Stimulated activated CD4-positive, alpha-beta T cell treated with anti-CD3 and anti-CD28 coated beads, Interleukin-15, amount 100 ng/mL, for 24 hours (primary cell): ENCODE measurements at places on chromosomes 5 and 9.

DNA sequence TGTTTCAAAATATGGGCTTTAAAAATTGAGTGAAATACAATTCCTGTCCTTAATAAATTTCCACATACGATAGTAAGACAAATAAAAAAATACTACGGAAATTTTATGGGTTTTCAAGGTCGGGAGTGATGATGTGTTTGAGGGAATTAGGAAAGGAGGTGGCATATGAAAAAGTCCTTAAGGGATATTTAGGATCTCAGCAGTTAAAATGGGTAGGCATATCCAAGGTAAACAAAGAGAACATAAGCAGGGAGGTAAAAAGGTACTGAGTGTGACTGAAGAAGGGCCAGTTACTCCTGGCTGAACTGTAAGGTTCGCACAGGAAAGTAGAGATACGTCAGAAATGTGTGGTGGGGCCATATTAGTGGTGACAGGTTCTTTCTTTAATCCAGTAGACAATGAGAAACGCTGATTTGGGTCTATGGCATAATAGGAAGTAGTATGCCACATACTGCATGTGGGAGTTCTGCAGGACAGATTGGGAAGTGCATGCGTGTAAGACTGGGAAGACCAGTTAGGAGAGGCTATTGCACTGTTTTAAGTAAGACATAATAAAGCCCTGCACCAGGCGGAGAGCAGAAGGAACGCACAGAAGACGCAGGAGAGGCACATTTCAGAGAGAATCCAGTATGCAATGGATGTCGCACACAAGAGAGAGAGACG, 937 bp upstream of the HMGCR start:
- no peak for DNase-seq

- no peak for DNase-seq
Measured at GRCh38 chr5:129241755-129242154, 147.2 kb downstream of the ISOC1 start.

GRCh38 chr9:95756986-95757385, 118.5 kb upstream of the ERCC6L2 start:
- no peak for DNase-seq

DNA sequence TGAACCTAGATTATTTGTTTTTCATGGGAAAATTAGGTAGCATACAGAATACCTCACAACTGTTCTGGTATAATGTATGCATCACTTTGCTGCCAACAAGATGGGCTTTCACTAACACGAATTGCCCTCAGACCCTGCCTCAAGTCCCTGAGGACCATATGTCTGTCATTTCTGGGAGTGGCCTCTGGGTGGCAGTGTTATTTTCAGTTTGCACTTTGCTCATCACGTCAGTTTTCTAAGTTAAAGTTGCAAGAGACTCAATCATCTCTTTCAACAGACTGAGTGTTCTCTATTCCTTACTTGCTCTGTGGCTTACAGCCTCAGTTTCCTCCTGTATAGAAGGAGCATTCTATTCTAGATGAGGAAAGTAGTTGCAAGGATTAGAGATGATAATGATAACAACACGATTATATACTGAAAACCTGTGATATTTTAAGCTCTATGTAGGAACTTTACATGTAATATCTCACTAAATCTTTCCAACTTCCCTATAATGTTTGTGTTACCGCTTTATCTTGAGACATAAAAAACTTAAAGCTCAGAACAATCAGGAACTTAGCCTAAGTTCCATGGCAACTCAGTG, 55.7 kb downstream of the TSSK1B start:
- peak; percentile 72 for DNase-seq

DNA sequence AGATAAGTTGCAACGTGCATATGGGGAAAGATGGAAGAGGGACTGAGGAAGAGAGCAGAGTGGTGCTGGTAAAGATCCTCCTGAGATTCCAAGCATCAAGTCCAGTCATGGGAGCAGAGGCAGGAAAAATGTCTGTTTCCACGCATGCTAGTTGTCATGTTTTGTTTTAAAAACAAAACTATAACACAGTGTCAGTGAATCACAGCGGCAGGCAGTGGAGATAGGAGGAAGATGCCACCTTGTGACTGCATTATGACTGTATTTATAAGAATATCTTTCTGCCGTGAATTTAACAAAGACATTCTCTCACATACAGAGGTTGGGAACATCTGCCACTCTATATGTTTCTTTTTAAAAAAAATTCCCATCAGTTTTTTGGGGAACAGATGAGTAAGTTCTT, 3.7 kb upstream of the SVEP1 start:
- no peak for DNase-seq

DNA sequence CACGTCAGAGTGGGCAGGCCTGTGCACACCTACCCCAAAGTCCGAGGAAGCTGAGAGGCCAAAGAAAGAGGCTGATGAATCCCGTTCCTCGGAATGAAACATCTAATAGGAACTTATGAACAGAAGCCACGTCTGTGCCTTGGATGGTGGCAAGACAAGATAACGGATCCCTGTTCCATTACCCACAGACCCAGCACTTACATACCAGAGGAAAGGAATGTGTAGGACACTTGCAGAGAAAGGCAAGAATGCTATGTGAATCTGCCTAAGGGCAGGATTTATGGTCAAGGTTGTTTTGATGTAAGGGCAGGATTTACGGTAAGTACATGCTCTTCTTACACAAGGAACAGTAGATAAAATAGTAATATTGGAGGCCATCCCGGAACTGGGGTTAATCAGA, 93.2 kb downstream of the WDR41 start:
- DNase-seq = no peak

DNA sequence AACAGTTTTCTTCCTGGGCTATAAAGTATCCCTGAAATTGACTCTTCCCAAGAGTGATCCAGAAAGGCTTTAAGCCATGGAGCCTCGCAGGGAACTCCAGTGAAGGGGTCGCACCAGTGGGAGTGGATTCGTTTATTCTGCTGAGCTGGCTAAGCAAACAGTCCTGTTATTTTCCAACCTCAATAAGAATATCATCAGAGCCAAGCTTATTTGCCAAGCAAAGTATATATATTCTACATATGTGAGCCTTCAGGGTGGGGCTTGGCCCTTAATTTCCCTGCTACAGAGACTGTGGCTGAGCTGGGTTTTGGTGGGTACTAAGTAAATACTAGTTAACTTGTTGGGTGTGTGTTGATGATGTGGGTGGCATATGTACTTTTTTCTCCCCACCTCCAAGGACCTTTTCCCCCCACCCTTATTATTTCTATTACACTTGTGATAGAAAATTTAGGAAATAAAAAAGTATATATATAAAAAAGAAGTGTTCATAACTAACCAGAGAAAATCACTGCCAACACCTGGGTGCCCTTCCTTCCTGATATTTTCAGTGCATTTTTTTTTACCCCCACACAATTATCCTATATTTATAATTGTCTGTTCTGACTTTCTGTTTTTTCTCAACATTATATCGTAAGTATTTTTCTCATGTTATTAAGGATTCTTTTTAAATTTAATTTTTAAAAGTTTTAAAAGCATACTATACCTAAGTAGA, 5.3 kb downstream of the GSN start:
- DNase-seq = no peak

DNA sequence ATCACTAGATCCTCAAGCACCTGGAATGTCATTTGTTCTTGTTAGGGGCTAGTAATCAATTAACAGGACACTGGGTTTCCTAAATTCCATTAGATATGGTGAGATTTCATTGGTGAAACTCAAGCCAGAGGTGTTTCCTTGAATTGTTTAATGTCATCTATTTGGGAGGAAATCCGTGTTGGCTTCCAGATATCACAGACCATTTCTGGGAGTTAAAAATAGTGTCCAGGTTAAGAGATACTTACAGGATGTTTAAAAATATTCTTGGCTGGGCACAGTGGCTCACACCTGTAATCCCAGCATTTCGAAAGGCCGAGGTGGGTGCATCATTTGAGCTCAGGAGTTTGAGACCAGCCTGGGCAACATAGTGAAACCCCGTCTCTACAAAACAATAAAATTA, 688.3 kb upstream of the WWC1 start:
- DNase-seq = no peak
